HEK293T (cell line): ENCODE measurements at places on chromosomes 7 and 10.

- no peak for DNase-seq
These were observed 10.7 kb downstream of the MTURN start for GRCh38 chr7:30145426-30145970.

DNA sequence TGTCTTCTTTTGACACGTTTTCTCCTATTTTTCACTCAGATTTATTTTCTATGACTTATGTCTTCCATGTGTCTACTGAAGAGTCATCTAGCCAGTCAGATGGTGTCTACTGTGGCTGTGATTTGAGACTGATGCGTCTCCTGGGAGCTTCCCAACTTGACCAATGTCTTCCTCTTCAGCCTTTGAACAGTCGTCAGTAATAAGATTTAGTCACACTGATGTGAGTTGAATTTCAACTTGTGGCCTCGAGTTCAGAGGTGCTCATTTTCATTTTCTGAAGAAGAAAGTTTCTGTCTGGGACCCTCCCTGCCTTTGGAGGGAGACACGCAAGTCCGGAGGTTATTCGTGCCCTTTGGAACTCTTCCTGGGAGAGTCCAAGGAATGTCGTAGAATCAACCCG is 221.9 kb upstream of the INHBA start:
- no peak for DNase-seq

DNA sequence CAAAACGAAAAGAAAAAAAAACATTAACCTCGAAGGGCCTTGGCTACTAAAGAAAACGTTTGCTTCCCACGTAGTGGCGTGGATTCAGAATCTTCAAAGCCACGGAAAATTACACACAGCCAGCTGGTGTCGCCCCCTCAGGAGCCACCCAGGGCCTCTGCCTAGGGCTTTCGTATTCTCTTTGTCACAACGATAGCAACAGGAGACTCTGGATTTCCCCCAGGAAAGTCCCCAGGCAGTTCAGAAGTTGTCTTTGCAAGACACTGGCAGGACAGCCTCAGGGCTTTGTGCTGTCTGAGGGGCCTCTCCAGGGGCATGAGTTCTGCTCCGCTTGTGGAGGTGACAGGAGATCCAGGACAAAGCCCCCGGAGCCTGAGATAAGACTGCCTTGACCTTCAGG is 150.2 kb upstream of the INSYN2A start:
- no peak for DNase-seq

DNA sequence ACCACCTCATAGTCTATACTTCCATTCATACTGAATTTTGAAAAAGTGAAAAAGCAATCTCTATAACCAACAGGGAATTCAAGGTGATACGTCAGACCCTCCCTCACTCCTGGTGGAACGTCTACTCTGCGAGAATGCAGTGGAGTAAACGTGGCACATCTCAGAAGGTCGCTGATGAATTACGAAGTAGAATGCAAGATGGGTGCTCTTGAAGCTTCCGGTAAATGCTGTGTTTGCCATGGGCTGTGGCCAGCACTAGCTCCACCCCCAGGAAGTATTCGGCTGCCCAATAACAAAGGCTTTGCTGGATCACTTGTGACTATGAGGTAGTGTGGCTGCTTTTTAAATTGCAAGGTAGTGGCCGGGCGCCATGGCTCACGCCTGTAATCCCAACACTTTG is 226.0 kb downstream of the PRPF18 start:
- DNase-seq: no peak

DNA sequence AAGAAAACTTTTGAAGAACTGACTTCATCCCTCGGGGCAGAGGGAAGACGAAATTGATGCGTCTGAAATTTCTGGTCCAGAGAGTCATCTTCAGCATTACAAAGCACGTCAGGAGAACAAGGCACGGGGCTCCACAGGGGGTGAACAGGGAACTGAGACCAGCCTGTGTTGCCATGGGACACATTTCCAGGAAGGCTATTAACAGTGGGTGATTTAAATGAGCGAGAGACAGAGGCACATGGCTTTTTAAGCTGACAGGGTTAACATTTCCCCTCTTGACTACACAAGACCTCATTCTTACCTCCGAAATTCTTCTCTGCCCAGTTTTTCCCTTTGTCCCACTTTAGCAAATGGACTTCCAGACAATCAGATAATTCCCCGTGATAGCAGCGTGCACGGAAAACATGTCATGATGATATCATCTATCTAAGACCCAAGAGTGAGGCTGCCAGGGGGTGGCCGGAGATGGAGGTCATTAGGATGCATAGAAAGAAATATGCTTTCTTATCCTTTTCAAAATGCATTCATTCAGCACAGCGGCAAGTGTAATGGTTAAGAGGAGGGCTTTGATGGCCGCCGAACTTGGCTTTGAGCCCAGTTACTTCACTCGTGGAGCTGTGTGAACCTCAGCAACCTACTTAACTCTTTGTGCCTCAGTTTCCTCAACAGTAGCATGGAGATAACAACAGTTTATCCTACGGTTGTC is 248.0 kb downstream of the PRPF18 start:
- peak; percentile 25 for DNase-seq
